Effector CD4-positive, alpha-beta T cell (primary cell): ENCODE measurements at places on chromosomes 3 and 15.

- DNase-seq = no peak
Measured at GRCh38 chr15:53511175-53511574, 248.3 kb downstream of the WDR72 start.

DNA sequence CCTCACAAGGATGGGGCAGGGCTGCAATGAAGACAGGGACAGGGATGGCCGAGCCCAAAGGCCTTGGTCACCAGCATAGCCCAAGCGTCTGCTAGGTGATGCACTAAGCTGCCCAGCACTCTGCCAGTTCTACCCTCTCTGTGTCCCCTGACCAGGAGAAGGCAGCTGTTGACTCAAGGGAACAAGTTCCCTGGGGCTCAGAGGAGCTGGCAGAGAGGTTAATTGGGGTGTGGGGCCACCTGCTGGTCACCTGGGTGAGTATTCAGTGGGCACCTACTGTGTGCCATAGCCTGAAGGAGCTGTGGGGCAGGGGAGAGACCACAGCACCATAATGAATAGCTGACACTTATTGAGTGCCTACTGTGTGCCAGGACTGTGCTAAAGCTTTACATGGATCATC is 22.0 kb upstream of the DOCK3 start:
- peak; percentile 33 for DNase-seq

- no peak for DNase-seq
Measured at GRCh38 chr3:134445636-134446035, 40.1 kb downstream of the ANAPC13 start.

GRCh38 chr3:195911946-195912270 is 3.6 kb upstream of the TNK2 start:
- no peak for DNase-seq

- no peak for DNase-seq
Measured at GRCh38 chr3:145243875-145244274, 917.1 kb downstream of the PLOD2 start.
